Activated effector memory CD4-positive, alpha-beta T cell treated with anti-CD3 and anti-CD28 coated beads, Interleukin-2, amount 50 U/mL, for 16 hours (primary cell): ENCODE measurements at places on chromosomes 3 and 15.

DNA sequence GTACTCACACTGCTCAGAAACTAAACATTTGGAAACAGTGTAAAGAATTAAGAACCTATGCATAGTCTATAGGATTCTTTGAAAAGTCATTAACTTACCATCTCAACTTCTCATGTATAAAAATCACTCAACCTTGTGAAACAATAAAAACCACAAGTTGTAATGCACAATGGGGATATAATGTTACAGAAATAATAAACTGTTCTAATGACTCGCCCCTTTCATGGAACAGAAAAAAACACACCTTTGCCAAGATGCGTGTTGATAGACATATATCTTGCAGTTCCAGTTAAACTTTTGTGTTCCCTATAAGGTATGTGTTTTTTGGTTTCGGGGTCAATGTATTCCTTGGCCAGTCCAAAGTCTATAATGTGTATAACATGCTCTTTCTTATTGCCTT lies 50.8 kb upstream of the PPIB start:
- DNase-seq = no peak

GRCh38 chr3:99568663-99569335 lies 69.6 kb upstream of the COL8A1 start:
- DNase-seq = no peak

GRCh38 chr3:115399750-115400149 lies 223.6 kb upstream of the GAP43 start:
- DNase-seq = no peak

DNA sequence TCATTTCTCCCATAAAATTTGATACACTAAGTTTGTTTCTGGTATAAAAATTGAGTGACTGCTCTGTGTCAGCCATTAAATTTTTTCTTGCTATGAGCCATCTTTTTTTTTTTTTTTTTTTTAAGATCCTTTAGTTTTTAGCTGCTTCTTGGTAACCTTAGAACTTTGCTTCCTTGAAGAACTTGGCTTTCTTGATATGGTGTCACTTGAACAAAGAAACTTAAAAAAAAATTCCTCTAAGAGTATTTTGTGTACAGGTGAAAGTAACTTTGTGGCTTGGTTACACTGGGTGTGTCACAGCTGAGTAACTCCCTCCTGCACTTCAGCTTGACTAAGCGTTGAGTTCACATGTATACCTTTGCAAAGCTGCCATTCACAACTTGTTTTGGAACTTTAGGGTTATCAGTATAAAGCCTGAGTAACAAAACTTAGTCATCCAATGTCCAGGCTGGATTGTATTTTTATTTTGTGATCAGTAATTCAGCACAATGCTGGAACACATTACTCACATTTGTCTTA lies 6.5 kb downstream of the CHD2 start:
- peak; percentile 83 for DNase-seq

DNA sequence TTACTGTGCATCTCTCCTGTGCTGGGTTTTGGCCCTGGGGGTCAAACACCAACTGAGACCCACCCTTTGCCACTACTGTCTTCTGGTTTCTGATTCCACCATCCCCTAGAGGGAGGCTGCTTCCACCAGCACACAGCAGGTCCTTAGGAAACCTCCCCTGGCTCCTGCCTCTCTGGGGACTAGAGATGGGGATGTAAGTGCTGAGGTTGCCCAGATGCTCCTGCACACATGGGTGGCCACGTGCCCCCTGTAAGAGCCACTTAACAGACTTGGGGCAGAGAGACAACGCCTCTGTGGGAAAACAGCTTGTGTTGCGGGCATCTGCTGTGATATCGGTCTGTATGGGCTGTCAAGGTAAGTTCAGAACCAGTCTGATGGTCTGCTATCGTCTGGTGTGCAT lies 83.4 kb downstream of the ATP2B2 start:
- no peak for DNase-seq

DNA sequence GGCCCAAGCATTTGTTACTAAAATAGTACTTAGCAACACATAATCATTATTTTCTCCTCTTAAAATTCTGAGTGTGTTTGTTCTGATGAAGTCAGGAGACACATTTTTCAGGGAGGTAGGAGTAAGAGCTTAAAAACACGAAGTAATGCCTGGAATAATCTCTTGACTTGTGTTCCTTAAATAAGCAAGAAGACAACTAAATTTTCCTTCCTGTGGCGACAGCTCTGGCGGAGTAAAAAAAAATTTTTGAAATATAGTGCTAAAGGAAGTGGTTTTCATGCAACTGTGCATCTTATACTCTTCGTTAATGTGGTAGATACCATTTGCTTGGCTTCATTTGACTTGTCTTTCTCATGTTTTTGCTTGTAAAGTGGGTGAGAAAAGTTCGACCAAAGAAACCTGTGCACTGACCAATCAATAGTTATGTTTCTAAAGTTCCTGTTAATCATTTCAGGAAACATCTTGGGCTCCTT lies 11.1 kb upstream of the MBNL1 start:
- no peak for DNase-seq

GRCh38 chr15:48202068-48202467 lies 4.0 kb upstream of the SLC12A1 start:
- DNase-seq = no peak
